ENCODE measurements at places on chromosomes 11 and 22.

GRCh38 chr22:41198027-41198580 is 7.0 kb upstream of the L3MBTL2 start:
- DNase-seq, result no peak

DNA sequence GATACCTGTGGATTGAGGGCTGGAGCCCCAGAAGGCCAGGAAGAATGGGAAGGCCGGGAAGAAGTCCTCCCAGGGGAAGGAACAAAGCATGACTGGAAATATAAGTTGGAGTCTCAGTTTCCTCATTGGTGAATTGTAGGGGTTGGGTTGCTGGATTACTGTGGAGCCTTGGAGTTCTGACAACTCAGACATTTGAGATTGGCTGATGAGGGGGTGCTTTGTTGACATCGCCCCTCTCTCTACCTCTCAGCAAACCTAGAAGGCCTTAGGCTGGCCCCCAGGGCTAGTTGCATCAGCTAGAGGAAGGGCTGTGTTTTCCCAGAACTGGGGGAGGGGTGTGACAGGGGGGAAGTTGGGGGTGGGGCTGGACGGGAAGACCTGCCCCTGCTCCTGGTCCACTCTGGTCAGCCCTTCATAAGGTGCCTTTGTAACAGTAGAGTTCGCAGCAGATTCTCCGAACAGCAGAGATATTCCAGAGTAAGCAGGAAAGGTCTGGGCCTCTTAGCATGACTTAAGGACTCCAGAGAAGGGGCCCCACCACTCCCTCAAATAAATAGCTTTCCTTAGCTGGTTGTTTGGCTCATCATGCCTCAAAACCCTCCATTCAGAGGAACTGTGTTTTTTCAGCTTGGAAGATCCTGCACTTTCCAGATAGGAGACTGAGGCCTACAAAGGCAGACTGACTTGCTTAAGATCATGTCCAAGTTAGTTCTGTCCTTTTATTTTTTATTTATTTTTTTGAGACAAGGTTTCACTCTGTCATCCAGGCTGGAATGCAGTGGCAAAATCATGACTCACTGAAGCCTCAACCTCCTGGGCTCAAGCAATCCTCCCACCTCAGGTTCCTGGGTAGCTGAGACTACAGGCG is 12.5 kb upstream of the THRSP start:
- peak; percentile 64 for DNase-seq

- DNase-seq, result peak; percentile 67
Measured at GRCh38 chr22:38243007-38243765, 29.6 kb downstream of the TMEM184B start.

GRCh38 chr11:101003468-101003867 is 126.1 kb downstream of the PGR start:
- no peak for DNase-seq

- DNase-seq, result no peak
Measured at GRCh38 chr22:42052765-42053164, 17.8 kb downstream of the NAGA start.

DNA sequence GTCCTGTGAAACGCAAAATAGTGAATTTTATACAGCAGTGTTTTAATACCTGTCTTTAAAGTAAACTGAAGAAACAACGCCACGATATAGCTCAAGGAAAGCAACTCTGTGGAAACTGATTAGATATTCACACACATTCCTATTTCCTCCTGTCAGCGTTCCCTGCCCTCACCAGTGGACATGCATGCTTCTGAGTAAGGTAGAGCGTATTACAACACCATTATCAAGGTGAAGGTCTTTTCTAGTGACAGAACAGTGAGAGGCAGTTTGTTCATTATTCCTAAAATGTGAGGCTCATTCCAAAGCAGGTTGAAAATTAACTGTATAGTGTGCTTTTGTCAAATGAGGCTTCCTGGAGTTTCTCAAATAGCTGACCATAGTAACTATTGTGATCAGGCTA is 153.1 kb downstream of the DDX10 start:
- DNase-seq, result no peak

- DNase-seq, result peak; percentile 38
Measured at GRCh38 chr11:68735125-68735524, 16.2 kb downstream of the TESMIN start.

GRCh38 chr11:101453682-101454081 is 130.1 kb downstream of the TRPC6 start:
- DNase-seq, result no peak

DNA sequence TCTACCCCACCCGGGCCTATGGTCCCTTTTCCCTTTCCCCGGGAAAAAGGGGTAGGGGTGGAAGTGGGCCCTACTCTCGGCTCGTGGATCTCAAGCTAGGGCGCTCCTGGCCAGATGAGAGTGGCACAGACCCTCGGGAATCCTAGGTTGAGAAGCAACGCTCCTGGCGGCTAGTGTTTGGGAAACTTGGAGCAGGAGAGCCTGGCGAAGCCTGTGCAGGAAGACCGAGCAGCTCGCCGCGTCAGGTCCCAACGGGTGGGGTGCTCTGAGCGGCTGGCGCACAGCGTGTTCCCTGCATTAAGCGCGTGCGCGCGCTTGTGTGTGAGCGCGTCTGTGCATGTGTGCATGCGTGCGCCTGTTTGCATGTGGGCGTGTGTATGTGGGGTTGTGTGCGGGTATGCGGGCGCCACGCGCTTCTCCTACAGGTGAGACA is 7.1 kb upstream of the FLI1 start:
- no peak for DNase-seq

- DNase-seq, result no peak
Measured at GRCh38 chr22:30647536-30647935, 12.0 kb downstream of the SLC35E4 start.

DNA sequence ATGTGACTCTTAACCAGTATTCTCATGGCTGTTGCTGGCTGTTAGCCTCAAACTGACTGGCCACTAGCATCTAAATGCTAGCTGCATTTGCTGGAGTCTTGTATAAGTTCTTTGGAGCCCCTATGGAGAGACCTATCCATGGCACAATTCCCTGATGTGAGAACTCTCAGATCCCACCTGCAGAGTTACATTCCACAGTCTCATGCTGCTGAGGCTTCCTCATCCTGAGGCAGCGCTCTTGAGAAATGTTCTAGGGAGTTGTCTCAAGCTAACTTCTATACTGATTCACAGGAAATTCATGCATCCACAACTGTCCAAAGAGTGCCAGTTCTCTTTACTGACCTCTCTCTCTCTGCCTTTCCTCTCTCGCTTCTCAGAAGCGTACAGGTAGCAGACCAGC is 218.0 kb upstream of the PITPNB start:
- no peak for DNase-seq

GRCh38 chr11:25565846-25566245 is 766.1 kb upstream of the ANO3 start:
- no peak for DNase-seq

- no peak for DNase-seq
Measured at GRCh38 chr11:35980686-35981390, 37.0 kb downstream of the LDLRAD3 start.

DNA sequence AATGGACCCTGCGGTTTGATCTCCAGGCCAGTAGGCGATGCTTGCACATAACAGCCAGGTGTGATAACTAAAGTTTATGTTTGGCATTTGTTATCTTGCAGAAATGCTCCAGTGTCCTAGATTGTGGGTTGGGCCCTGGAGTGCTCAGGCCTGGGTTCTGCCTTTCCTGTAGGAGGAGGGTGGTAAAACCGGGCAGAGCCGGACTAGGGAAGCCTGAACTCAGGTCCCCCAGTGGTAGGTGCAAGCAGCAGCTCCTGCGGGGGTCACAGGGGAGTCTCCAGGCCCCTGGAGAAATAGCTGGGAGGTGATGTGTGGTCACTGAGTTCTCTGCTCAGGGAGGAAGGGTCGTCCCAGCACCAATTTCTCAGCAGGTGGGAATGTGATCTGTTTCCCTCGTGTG is 538.3 kb upstream of the ANO3 start:
- no peak for DNase-seq

DNA sequence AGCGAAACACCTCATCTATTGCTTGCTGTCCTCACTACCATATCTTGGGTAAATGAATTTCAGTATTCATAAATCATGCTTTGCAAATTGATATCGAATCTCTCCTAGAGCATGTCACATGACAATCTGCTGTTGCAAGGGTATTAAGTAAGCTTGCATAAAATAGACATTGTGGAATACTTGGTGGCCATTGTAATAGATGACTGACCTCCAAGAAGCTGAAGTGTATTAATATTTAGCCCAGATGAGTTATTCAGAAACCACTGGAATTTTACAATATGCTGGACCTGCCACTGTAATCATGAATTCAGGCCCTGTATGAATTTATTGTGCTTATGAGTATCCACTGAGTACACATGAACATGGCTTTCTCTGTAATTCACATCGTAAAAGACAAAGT is 289.7 kb upstream of the ARHGAP42 start:
- DNase-seq, result no peak

GRCh38 chr11:120894202-120894985 is 129.5 kb upstream of the TBCEL start:
- no peak for DNase-seq

- DNase-seq, result no peak
Measured at GRCh38 chr11:64438986-64439771, 80.2 kb downstream of the RPS6KA4 start.

- DNase-seq, result no peak
Measured at GRCh38 chr11:9826390-9826789, 162.5 kb downstream of the SWAP70 start.

DNA sequence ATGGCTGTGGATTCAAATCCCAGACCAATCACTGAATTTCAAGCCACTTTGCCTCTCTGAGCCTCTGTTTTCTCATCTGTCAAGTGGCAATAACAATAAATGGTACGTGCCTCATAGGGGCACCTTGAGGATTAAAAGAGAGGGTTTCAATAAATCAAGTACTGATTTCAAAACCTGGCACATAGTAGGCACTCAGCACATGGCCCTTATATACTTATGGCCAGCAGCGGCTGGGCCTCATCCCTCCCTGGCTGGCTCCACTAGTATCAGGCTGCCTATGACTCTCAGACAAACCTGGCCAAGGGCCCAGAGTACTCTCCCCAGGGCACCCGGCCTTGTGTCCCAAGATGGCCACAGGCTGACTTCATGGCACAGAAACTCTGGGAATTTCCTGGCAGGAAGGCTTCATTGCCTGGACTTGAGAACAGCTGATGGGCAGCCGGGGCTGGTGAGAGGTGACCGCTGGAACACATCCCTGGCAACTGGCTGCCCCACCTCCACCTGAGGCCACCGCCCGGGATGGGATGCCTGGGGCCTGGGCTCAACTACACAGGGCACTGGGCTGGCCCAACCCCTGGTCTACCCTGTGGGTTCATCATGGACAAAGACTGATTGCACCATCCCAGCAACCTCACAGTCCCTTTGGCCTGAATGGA is 3.4 kb downstream of the FADS3 start:
- peak; percentile 75 for DNase-seq

GRCh38 chr11:5007561-5007960 is 12.9 kb downstream of the OR51L1 start:
- DNase-seq, result no peak

GRCh38 chr11:108466405-108466804 is 924 bp downstream of the C11orf65 start:
- DNase-seq, result no peak

DNA sequence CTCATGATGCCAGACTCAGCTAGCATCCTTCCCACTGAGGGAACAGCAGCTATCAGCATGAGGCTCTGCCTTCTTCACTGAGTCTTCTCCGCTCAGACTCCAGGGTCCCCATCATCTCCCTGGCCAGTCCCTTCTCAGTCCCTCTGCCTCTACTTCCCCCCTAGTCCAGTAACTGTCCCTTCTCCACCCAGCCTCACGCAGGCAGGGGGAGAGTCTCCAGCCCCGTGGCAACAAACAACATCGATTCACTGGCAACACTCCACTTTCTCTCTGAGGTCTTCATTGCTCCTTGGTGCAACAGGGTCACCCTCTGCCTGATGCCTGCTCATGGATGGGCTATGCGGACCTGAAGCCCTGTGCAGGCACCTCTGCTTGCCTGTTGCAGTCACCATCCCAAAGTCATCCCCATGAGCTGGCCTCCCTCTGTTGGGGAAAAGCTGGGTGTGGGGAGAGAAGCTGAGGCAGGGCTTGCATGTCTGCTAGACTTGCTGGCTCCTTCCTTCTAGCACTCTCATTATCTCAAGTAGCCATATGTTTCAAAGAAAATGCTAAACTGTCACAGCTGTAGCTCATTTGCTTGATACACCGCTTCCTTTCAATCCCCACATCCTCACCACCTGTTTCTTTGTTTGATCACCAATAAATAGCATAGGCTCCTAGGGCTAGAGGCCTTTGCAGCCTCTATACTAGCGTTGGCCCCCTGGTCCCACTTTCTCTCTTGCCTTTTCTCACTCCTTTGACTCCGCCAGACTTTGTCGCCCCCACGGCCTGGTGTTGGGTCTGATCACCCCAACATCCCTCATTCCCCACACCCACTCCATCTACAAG is 4.3 kb upstream of the BCR start:
- DNase-seq, result no peak

DNA sequence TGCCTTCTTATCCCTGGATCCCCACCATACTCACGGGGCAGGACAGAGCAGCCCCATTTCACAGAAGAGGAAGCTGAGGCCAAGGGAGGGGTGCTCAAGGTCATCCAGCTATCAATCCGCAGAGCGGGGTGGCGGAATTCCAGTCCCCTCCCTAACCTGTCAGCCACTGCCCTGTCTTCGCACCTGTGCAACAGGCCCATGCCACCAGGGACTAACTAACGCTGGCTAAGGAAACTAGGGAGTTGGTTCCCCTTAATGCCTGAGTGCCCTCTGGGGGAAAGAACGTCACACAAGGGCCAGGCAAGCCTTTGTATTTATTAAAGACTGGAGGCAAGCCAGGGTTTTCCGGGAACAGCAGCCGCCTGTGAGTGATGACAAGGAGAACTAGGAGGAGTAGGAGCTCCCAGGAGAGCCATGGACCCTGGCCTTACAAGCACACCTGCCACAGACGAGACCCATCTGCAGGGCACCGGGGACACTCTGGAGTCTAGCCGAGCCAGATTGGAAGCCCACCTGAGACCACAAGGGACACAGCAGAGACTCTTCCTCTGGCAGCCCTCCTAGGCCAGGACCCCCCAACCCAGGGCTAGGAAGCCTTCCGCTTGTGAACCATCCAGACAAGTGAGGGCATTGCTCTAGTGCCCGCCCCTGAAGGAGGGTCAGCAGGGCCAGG is 64.4 kb downstream of the MYH9 start:
- DNase-seq, result peak; percentile 47

GRCh38 chr11:28922386-28922981 is 814.3 kb downstream of the METTL15 start:
- DNase-seq, result no peak

GRCh38 chr11:121194731-121195596 is 93.9 kb downstream of the TECTA start:
- peak; percentile 27 for DNase-seq

DNA sequence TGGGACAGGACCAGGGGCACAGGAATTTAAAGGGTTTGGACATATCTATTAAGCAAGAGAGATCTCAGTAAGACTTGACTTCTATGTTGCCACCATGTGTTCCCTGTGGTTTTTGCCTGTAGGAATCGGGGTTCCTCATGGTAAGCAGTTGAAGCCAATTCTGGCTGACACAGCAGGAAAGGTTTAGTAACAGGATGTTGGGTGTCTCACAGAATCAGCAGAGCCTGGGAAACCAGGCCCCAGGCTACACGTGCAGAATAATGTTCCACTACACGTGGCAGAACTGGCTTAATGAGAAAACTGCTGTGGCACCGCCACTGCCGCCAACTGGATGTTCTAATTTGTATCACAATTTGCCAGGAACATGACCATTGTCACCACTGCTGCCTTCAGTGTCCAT is 264.6 kb upstream of the PLET1 start:
- DNase-seq, result no peak

Measured in SJSA1 (cell line).